ENCODE measurements at places on chromosomes 5 and 9.

- peak; percentile 88 for DNase-seq
These were observed 75.0 kb downstream of the HMHB1 start for GRCh38 chr5:143886651-143887638.

DNA sequence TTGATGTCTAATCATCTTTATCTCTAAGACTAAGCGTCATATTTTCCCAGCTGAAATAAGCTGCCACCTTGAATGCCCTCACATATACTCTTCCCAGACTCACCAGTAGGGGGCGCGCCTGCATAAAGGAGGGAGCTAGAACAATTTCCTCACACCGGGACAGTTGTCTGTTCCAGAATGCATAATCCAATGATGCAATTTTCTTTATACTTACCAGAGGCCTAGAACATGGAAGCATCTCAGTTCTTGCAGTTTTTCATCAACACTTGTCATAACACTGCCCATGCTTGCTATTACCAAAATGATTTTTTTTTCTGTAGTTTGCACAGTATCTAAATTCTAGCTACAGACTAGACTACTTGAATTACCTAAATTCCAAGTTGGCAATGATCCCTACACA lies 203.9 kb downstream of the FRMD3 start:
- peak; percentile 86 for DNase-seq

- no peak for DNase-seq
These were observed 297.7 kb downstream of the CSNK1G3 start for GRCh38 chr5:123809594-123810221.

DNA sequence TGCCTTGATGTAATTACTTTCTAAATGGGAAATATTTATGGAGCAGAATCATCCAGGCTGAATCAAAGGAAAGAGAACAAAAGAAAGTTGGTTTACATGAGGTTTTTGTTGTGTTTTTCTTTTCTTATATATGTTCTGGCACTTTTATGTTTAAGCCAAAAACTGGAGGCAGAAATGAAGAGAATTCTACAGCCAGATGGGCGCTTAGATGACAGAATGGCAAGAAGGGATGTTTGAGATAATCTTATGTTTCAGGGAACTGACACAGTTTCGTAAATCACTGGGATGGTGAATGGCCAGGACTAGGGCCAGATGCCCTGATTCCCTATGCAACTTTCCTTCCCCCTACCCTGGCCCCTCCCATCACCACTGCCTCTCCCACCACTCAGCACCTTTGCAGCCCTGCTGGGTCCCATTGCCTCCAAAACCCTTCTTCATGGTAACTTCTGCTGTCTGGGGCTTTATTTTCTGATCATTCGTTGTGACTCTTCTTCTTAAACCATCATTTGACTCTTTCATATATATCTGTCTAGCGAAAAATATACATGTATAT lies 111.8 kb downstream of the EFNA5 start:
- DNase-seq, result no peak

DNA sequence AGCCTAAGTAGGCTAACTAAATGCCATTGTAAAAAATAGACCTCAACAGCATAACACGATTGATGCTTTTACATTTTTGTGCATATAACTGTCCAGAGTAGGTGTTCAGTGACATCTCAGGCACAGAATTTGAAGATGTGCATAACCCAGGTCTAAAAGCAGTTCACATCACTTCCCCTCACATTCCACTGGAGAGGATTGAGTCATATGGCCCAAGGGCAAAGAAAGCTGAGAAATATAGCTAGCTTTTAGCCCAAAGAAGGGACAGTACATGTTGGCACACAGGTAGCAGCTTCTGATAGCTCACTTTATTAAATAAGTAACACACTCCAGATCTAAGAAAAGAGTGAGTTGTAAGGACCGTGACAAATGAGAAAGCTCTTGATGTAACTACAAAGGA lies 2259.5 kb upstream of the WWC1 start:
- no peak for DNase-seq

DNA sequence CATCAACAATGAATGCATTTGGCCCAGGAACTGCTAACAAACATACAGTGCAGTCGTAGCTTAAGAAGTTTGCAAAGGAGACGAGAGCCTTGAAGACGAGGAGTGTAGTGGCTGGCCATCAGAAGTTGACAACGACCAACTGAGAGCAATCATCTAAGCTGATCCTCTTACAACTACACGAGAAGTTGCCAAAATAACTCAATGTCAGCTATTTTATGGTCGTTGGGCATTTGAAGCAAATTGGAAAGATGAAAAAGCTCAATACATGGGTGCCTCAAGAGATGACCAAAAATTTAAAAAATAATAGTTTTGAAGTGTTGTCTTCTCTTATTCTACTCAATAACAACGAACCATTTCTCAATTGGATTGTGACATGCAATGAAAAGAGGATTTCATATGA lies 757.7 kb upstream of the CHD1 start:
- no peak for DNase-seq

DNA sequence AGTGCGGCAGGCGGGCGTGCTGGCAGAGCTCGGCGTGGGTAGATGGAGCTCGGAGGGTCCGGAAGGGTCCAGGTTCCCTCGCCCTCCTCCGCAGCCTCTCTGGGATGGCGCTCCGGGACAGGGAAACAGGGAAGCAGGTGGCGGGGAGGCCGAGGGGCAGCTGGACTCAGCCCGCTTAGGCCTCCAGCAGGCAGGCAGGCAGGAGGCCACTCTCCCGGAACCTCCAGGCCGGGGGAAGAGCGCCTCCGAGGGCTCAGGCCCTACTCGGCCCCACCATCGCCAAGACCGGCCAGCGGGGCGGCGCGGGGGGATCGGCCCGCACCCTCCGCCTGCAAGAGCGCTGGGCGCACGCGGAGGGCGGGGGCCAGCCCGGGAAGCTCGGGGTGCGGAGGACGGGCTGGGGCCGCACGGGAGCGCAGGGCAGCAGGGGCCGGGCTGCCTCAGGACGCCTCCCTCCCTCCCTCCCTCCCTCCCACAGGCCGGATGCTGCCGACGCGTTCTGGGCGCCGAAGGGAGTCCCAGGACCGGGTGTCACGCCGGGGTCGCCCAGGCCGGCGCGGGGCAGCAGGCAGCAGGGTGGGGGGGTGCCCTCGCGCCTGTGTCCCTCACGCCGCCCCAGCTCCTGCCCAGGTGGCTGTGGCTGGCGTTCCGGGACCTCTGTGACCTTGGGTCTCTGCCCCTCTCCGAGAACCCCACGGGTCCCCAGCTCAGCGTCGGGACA lies 977 bp downstream of the MGAT4B start:
- peak; percentile 43 for DNase-seq
